ENCODE measurements at places on chromosomes 5 and 9.

GRCh38 chr5:65913519-65913918, 12.9 kb upstream of the ERBIN start:
- no peak for DNase-seq

- no peak for DNase-seq
These were observed 7.0 kb downstream of the PAM start for GRCh38 chr5:102762095-102762534.

GRCh38 chr5:88685591-88686541, 197.1 kb downstream of the MEF2C start:
- no peak for DNase-seq

- peak; percentile 61 for DNase-seq
These were observed 52.5 kb downstream of the JADE2 start for GRCh38 chr5:134577796-134578577.

DNA sequence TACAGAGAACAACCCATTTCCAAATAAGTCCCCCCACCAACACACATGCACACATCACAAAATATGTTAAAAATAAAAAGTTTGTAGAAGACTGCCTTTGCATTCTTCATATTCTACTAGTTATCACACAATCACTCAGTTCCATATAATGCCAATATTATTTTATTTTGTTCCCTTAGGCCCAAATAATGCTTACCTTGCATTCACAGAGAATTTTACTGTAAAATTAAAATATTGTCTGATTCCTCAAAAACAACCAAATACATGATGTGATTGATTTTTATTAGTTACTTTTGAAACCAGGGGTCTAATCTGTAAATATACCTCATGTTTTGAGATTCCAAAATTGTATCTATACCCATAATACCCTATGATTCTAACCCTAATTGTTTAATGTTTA, 536.9 kb downstream of the CDH12 start:
- no peak for DNase-seq

GRCh38 chr5:65104831-65105230, 336.1 kb downstream of the CWC27 start:
- DNase-seq = no peak

DNA sequence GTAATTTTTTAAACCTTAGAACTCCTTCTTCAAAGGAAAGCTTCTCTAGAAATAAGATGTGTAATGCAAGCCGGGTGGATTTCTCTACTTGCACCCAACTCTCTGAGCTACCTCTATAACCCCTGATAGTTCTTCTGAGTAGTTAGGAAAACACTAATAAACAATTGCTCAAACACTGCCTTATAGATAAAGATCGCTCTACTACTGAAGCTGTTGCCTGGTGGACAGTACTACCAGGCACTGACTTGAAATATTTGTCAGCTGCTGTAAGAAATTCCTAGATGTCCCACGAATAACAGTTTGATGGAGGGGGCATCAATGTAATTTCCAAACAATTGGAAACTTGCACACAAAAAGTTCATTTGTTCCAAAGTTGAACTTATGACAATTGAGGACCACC, 42.0 kb downstream of the NR3C1 start:
- DNase-seq = no peak

- DNase-seq = no peak
These were observed 9.4 kb downstream of the CRB2 start for GRCh38 chr9:123365287-123365880.

DNA sequence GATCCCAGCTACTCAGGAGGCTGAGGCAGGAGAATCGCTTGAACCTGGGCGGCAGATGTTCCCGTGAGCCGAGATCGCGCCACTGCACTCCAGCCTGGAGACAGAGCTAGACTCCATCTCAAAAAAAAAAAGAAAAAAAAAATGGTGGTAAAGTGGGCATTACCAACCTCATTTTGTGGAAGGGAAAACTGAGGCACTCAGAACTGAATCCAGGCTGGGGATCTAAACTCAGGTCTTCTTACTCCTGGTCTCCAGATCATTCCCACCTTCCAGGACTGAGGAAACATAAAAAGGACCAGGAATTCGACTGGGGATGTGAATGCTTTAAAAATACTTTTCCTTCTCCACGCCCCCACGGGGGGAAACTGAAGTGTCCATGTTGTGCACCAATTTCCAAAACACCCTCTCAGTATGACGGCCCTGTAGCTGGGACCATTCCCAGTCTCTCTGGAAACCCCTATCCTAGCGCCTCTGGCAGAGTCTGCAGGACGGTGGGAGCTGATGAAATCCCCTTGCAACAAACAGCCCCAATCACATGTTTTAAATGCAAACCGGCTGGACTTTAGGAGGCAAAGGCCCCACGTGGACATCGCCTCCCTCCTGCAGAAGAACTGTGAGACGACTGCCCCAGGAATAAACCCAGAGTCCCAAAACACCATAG, 8.9 kb upstream of the AKNA start:
- no peak for DNase-seq

DNA sequence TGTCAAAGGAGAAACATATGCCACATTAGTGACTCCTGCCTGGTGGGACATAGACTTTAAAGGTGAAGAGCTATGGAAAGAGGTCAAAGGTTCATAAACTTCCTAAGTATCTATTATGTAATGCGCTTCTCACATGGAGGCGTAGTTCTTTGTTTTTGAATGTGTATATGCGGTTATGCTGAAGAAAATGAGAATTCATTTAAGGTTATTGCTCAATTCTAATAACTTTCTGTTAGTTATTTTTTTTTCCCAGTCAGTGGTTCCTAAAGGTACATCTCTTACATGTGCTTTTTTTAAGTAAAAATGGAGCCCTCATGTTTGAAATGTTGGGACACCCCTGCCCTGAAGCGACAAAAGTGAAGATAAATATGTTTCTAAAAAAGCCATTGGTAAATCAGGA, 156.2 kb downstream of the SPATA31D1 start:
- no peak for DNase-seq

- DNase-seq = no peak
These were observed 83.7 kb downstream of the C5orf15 start for GRCh38 chr5:133884569-133885311.

GRCh38 chr5:111737716-111738115, 19.3 kb downstream of the NREP start:
- no peak for DNase-seq

- DNase-seq = no peak
These were observed 14.7 kb upstream of the TMEM174 start for GRCh38 chr5:73158313-73158712.

- no peak for DNase-seq
These were observed 416.4 kb downstream of the CSNK1G3 start for GRCh38 chr5:123928401-123928800.

DNA sequence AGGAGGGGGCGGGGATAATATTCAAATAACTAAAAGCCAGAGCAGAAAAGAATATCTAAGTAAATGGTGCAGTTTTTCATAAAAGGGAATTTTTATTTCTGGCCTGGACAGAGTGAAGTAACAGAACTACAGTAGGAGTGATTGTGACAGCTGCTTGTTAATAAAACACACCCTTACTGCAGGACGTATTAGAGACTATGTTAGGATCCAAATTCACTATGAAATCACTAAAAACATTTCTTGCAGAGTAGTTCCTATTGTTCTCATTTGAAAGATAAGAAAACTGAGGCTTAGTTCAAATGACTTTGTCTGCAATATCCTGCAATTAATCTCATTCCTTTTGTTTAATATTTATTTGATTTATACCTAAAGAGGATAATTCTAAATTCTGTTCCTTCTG, 39.5 kb downstream of the FAM174A start:
- DNase-seq = no peak

Data from stimulated activated CD4-positive, alpha-beta T cell treated with anti-CD3 and anti-CD28 coated beads, Interleukin-12 subunit alpha, Interleukin-12 subunit beta, amount 100 ng/mL, for 48 hours (primary cell).